Stimulated activated CD4-positive, alpha-beta T cell treated with anti-CD3 and anti-CD28 coated beads, TNF-alpha, amount 100 ng/mL, for 4 hours (primary cell): ENCODE measurements at places on chromosomes 16 and 17.

DNA sequence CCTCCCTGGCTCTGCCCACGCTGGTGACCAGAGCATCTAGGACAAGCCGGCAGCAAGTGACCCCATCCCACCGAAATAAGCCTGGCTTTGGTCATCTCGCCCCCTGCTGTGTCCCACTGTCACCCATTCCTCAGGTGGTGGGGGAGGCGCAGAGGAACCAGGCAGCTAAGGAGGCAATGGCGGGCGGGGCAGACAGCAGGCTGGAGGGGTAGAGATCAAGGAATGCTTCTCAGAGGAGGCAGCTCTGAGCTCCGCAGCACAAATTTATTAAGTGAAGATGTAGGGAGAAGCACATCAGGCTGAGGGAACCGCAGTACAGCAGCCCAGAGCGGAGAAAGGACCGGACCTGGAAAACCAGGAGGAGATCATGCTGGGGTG, 7.5 kb upstream of the KREMEN2 start:
- DNase-seq = no peak

GRCh38 chr16:16148755-16149154, 74.5 kb downstream of the ABCC6 start:
- no peak for DNase-seq

- DNase-seq = no peak
Observed at GRCh38 chr16:54317101-54317611, 30.6 kb upstream of the IRX3 start.

DNA sequence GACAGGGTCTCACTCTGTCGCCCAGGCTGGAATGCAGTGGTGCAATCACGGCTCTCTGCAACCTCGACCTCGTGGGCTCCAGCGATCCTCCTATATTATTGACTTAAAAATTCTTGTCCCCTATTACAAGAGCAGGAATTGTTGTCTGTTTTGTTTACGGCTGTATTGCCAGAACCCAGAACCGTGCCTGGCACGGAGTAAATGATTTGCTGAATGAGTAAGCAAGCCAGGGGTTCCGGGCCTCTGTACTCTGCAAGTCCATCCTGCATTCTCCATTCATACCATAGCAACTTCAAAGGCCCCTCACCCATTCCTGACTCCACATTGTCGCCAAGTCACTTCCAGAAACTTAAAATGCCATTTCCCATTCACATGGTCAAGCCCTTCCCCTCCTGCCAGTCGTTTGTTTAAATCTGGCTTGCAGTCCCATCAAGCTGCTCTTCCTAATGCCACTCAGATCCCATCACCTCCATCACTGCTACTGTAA, 6.9 kb downstream of the ADCY9 start:
- no peak for DNase-seq

GRCh38 chr17:78272181-78272913, 40.9 kb downstream of the TMEM235 start:
- no peak for DNase-seq

GRCh38 chr16:56777001-56777400, 47.1 kb downstream of the NUP93 start:
- no peak for DNase-seq

DNA sequence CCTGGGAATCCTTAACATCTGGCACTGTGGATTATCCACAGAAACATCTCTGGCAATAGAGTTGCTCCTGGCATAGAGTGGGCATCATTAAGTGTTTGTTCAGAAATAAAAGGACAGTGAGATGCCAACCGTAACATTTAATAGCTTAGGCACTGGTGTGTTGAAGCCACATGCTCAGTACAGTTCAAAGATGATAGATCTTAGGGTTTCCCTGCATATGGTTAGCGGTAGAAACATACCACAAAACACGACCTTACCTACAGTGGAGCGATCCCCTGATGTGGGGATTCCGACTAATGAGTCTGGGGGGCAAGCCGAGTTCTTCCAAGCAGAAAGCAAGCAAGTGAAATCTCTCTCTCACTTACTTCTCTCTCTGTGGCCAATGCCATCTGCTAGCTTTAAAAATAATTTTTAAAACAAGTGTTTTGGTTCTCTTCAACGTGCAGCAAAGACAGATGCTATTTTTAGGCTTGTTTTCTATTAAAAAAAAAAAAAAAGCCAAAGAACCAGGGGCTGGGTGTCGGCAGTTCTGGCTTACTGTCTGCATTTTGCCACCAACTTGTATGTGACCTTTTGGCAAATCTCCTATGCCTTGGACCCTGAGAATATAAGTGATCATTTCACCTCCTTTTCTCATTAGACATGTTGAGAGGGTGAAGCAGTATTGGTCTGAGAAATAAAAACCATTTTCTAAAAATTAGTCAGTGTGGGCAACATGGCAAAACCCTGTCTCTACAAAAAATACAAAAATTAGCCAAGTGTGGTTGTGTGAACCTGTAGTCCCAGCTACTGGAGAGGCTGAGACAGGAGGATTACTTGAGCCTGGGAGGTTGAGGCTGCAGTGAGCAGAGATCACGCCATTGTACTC, 89.2 kb upstream of the CACNG3 start:
- no peak for DNase-seq

GRCh38 chr17:77127735-77128361, 12.9 kb upstream of the SEC14L1 start:
- DNase-seq = peak; percentile 14

- DNase-seq = no peak
Observed at GRCh38 chr17:50484386-50485155, 5.9 kb downstream of the RSAD1 start.

- DNase-seq = no peak
Observed at GRCh38 chr16:12319428-12320035, 343.0 kb downstream of the SNX29 start.

DNA sequence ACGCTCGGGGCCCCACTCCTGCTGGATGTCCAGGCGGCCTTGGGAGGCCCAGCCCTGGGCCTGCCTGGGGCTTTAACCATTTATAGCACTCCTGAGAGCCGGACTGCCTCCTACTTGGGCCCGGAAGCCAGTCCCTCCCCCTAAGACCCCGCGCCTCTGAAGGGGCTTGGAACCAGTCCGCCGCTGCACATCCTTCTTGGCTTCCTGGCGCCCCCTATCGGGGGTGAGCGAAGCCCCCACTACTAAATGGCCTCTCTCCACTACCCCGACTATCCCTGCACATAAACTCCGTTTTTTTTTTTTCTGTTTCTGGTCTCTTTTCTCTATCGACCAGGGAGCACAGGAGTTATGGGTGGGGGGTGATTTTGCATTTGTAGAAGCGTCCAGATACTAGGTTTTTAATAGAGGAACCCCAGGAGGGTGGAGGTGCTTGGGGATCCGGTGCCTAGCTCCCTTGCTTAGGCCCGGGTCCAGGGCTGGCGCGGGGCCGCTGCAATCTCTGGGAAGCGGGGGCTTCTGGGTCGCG, 633 bp upstream of the NOL3 start:
- DNase-seq = no peak
